ENCODE measurements at places on chromosomes 1 and 21.

DNA sequence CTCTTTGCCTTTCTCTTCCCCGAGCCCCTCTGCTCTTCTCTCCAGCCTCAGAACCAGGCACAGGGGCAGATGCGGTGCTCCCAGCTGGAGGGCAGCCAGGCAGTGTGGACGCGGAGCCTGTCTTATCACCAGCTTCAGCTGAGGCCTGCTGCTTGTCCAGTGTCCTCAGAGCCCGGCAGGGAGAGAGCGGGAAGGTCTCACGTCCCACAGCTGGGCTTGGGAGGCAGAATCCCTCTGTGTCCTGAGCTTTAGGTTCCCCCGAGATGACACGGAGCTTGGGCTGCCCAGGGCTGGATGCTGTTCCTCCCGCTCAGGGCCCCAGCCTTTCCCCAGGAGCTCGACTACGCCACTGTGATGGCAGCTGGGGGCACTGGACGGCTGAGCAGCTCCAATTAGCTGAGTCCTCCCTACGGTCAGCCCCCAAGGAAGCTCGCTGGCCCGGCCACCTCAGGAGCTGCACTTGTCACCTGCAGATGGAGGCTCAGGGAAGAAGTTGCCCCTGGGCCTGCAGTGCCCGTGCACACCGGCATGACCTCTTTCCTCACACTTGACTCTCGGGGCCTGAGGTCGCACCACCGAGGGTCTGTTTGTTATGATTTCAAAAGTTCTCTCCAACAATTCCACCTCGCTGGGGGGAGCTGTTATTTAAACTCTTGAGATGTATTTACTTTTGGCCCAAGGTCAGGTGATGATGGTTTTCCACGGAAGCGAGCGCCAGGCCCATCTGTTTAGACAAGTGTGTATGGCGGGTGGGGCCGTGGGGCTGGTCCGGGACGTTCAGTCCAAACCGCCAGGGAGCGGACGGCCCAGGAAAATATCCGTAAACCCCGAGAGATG, 127.3 kb downstream of the SIK1 start:
- no peak for DNase-seq

- no peak for DNase-seq
Measured at GRCh38 chr1:219973213-219973612, 44.9 kb upstream of the SLC30A10 start.

GRCh38 chr1:224427346-224427745, 7.3 kb downstream of the WDR26 start:
- DNase-seq = no peak

GRCh38 chr1:116693759-116694480, 26.4 kb upstream of the IGSF3 start:
- DNase-seq = no peak
